ENCODE measurements at places on chromosomes 1 and 21. TPM values are rescaled to one million over a fixed set of nuclear protein-coding genes. Genes with fewer than 3 reads are reported as not detected.

Gene SPATA45
- total RNA-seq: not detected

Gene CFH
- total RNA-seq: 97.5 TPM

Gene ZNF695
- total RNA-seq: not detected

Gene NTPCR
- 23.0 TPM for total RNA-seq

Gene SPRR2A
- total RNA-seq: not detected

DNA sequence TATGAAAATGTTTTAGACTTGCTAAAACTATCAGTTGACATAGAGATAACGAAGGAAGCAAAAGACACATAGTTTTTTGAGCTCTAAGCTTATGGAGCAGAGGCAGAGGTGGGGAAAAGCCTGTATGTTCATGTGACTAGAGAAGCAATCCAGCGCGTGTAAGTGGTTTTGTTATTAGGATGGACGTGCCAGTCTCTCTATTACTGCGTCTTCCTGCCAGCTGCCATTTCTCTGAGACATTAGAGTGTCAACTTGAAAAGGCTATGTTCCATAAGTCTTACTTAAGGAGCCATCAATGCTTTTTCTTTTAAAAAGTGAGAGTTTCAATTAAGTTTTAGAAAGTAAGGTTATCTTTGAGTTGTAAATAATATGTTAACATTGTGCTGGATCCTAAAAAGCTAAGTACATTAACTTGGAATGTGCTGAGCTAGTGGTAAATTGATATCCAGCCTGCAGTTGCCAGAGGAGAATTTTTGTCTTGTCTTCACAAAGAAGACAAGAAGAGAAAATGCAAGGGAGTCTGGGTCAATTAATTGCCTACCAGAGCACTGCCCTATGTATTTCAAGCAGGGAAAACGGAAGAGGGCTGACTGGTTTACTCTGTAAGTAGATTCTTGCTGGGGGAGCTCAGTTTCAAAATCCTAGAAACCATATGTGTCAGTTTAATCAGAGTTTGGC, 161.8 kb upstream of the B3GALT2 start:
- no peaks in the 10 kb centered on the region for H3K27me3 ChIP-seq
- H3K4me3 ChIP-seq: no peak overlapping the region
- H3K4me1 ChIP-seq: no peaks in the 10 kb centered on the region
- H3K36me3 ChIP-seq: no peaks in the 10 kb centered on the region

DNA sequence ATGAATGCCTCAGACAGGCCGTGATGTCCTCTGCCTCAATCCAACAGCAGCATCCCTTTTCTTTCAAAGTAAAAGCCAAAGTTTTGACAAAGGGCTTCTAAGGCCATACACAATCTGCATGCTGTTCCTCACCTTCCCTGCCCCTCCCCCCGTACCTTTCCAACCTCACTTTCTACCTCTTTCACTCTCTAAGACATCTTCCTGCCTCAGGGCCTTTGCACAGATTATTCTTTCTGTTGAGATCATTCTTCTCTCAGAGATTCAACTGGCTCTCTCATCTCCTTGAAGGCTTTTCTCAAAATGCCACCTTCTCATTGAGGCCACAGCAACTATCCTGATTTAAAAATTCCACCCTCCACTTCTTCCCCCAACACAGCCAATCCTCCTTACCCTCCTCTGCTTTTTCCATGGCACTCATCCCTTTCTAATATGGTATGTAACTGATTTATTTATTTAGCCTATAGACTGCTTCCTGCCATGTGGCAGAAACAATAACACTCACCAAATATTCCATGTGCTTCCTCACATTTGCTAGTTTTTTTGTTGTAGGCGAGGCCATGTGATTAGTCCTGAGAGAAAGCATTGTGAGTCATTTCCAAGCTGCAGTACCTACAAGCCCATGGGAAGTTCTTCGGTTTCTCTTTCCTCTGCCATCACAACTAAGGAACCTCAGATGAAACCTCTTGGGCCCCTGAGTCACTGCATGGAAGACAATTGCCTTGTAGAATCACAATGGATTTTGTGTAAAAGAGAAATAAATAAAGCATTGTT, 58.7 kb upstream of the GADD45A start:
- H3K4me1 ChIP-seq: no peaks in the 10 kb centered on the region
- no peak overlapping the region for H3K27ac ChIP-seq
- no peak overlapping the region for H3K4me3 ChIP-seq
- no peaks in the 10 kb centered on the region for H3K27me3 ChIP-seq
- DNase-seq: no peak

- H3K36me3 ChIP-seq: peaks cover 17% of the 10 kb centered on the region
- H3K4me1 ChIP-seq: no peaks in the 10 kb centered on the region
- H3K4me3 ChIP-seq: no peak overlapping the region
- H3K27me3 ChIP-seq: no peaks in the 10 kb centered on the region
- no peak for DNase-seq
Measured at GRCh38 chr1:93111561-93111960, 32.5 kb downstream of the MTF2 start.

DNA sequence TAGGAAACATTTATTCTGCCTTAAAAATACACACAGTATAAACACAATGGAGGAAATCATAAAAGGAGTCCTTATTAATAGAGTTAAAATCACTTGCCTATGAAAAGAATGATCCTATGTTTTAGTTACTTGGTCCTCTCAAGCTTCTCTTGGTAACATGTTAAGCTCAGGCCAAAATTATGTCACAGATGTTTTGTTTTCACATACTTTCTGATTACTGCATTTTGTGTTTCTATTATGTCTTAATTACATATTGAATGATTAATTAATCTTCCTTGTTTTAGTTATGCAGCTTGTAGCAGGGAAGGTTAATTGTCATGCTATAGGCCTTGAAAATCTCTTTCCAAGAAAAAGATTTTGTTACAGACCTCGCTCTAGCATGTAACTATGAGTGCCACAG, 406.0 kb downstream of the PLA2G4A start:
- H3K4me1 ChIP-seq: no peaks in the 10 kb centered on the region
- no peak overlapping the region for H3K27ac ChIP-seq
- H3K36me3 ChIP-seq: no peaks in the 10 kb centered on the region
- no peak overlapping the region for H3K4me3 ChIP-seq
- DNase-seq: no peak

GRCh38 chr1:171142416-171143385, 42.4 kb upstream of the FMO2 start:
- peak overlapping the region; percentile 63 for H3K27ac ChIP-seq
- H3K4me3 ChIP-seq: no peak overlapping the region
- H3K27me3 ChIP-seq: no peaks in the 10 kb centered on the region

DNA sequence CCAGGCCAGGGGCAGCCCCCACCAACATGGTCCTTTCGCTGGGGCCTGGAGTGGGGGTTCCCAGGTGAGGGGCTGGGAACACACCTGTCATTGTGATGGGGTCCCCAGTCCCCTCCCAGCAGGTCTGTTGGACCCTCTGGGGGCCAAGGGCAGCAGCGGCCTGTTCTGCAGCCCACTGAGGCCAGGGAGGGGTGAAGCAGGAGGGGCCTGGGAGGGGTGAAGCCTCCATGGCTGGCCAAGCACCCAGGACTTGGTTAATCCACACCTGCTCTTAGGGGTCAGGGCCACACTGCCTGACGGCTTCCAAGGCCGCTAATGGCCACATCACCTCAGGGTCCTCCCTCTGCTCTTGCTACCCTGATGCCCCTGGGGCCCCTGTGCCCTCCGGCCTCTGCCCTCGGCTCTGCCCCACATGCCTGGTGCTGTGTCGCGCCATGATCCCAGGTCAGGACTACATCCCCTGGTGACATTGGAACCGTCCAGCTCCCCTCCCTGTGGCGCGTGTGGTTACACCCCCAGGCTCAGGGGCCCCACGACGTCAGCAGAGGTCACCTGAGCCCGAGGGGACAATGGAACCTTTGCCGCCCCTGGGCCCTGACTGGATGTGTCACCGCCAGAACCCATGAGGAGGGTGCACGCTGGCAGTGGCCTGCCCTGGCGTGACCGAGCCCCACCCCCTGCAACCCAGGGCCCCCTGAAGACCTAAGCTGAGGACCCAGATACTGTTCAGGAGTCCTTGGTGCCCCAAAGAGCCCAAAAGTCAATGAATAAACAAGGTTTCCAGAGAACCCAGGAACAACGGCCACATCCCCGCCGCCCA, 7.0 kb downstream of the TNFRSF18 start:
- no peak overlapping the region for H3K27ac ChIP-seq
- H3K36me3 ChIP-seq: no peaks in the 10 kb centered on the region
- peaks cover 7% of the 10 kb centered on the region for H3K27me3 ChIP-seq
- H3K4me3 ChIP-seq: no peak overlapping the region

GRCh38 chr21:38142224-38142623, 114.6 kb upstream of the KCNJ15 start:
- no peak for DNase-seq
- no peaks in the 10 kb centered on the region for H3K36me3 ChIP-seq
- no peak overlapping the region for H3K27ac ChIP-seq
- H3K4me3 ChIP-seq: no peak overlapping the region
- no peaks in the 10 kb centered on the region for H3K4me1 ChIP-seq

DNA sequence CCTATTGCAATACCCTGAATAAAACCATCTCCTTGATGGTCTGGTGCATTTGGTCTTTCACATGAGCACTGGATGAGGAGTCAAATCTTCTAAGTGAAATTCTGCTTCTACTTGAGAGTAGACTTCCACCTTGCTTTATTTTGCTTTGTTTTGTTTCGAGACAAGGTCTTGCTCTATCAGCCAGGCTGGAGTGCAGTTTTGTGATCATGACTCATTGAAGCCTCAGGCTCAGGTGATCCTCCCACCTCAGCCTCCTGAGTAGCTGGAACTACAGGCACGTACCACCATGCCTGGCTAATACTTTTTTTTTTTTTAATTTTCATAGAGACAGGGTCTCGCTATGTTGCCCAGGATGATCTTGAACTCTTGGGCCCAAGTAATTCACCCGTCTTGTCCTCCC, 65.8 kb upstream of the F3 start:
- H3K36me3 ChIP-seq: no peaks in the 10 kb centered on the region
- no peak overlapping the region for H3K4me3 ChIP-seq
- H3K4me1 ChIP-seq: peaks cover 10% of the 10 kb centered on the region
- no peak overlapping the region for H3K27ac ChIP-seq
- no peaks in the 10 kb centered on the region for H3K27me3 ChIP-seq

GRCh38 chr1:172394141-172394751, 26.2 kb upstream of the C1orf105 start:
- H3K27ac ChIP-seq: peak overlapping the region; percentile 61
- H3K4me3 ChIP-seq: no peak overlapping the region
- H3K4me1 ChIP-seq: peaks cover 18% of the 10 kb centered on the region
- no peaks in the 10 kb centered on the region for H3K27me3 ChIP-seq
- H3K36me3 ChIP-seq: no peaks in the 10 kb centered on the region

DNA sequence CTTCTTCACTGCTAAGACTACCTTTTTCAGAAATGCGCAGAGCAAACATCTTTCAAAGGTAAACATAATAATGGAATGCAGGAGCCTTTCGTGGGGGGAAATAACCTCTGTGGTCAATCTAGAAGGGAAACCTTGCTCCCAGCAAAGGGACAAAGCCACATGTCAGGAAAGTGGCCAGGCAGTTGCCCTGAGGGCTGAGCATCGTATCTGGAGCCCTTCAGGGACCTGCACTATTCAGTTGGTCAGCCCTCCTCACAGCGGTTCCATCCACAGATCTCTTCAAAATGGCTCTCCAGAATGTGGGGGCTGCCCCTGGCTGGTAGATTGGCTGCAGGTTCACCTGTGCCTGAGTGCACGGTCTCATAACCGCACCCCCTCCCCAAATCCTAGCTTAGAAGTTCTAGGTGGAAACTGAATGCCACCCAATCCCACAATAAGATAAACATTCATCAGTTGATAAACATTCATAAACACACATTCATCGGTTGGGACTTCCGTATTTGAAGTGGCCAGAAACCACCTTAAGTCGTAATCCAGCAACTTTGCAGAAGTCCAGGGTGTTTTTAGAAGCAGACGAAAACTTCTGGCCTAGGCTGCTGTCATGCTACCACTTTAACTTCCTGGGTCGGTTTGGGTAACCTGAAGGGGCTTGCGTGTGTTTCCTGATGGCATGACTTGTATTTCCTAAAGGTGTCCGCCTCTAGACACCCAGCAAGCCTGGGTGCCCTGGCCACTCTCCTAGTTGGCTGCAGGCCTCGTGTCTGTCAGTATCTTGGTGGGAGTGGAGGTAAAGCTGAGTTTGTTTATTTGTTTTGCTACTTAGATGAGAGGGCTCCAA, 50.5 kb downstream of the RASSF5 start:
- DNase-seq: peak; percentile 69
- peak overlapping the region; percentile 51 for H3K4me3 ChIP-seq
- H3K36me3 ChIP-seq: no peaks in the 10 kb centered on the region
- peaks cover 55% of the 10 kb centered on the region for H3K4me1 ChIP-seq
- H3K27me3 ChIP-seq: no peaks in the 10 kb centered on the region
- peak overlapping the region; percentile 91 for H3K27ac ChIP-seq

DNA sequence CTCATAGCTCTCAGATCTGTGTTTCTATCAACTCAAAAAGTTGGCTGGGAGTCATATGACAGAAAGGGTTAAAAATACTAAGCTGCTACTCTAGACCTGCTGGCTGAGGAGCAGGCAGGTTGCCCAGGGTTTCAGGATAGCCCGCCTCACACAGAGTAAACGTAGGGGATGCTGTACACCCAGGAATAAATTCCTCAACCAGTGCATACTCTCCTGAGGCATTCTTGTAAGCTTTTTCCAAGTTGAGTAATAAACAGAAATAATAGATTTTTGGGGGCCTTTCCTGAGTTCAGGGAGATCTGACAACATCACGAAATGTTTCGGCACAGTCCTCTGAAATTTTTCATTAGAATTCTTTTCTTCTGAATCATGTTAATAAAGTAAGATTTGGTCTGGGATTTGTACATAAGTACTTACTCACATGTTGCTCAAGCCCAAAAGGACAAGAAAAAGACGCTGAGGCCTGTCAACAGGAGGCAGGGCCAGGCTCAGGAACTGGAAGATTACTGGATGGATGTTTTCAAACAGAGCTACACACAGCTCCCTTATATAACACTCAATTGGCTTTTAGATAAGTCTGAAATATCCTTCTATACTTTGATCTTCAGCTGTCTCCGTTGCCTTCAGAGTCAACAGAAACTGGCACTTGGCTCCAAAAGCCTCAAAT, 41.0 kb downstream of the TGFBR3 start:
- DNase-seq: peak; percentile 28
- peaks cover 18% of the 10 kb centered on the region for H3K4me1 ChIP-seq
- peak overlapping the region; percentile 50 for H3K27ac ChIP-seq
- H3K36me3 ChIP-seq: no peaks in the 10 kb centered on the region
- H3K27me3 ChIP-seq: no peaks in the 10 kb centered on the region
- no peak overlapping the region for H3K4me3 ChIP-seq

DNA sequence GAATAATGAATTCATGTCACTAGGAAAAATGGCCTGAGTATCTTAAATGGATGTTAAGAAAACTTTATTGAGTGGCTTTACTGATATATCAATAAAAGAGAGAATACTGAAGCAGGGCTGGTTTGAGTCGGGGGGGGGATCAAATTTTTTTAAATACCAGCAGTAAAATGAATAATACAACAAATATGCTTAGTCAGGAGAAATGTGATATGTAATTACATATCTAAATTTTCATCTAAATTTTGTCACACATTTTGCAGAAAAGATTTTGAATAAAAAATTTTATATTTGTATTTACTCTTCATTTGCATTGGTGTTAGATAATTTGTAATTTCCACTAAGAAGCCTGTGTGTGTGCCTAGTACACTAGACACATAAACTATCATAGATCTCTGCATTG, 2300.2 kb downstream of the MRPL39 start:
- H3K27ac ChIP-seq: no peak overlapping the region
- DNase-seq: no peak
- no peaks in the 10 kb centered on the region for H3K4me1 ChIP-seq
- no peaks in the 10 kb centered on the region for H3K36me3 ChIP-seq
- H3K4me3 ChIP-seq: no peak overlapping the region
- no peaks in the 10 kb centered on the region for H3K27me3 ChIP-seq

Data from upper lobe of left lung (tissue), 6 donors.